ENCODE measurements at places on chromosomes 3 and 15. TPM values are rescaled to one million over a fixed set of nuclear protein-coding genes. Genes with fewer than 3 reads are reported as not detected.

DNA sequence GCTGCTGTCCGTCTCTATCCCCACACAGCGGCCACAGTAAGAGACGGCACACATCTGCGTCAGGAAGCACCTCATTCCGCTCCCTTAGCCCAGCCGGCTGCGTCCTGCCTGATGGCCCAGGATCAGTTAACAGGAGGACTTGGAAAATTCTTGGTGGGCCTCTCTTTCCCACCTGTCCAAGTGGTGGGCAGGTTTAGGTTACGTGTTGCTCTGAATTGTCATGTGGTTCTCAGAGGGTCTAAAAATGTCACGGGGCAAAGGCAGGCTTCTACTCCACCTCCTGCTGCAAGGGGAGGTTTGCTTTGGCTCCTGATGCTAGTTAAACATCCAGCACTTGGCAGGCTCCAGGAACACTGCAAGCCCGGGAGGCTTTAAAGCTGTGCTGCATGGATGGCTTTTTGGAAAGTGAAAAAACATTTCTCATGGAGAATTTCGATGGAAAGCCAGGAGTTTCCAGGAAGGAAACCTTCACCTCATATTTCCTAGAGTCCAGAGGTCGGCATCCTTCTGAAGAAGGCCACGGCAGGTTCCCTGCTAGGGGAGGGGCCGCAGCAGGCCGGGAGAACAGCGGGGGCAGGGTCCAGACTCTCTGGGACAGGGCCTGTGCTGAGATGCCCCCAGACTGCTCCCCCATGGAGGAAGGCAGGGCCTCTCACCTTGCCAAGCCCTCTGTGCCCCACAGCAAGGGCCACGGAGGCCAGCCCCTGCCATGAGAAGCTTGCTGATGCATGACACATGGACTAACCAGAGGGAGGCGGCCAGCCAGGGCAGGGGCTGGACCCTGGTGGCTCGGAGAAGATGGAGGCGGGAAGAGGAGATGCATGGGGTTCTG, 10.8 kb downstream of the CTSH start:
- H3K36me3 ChIP-seq = peaks cover 13% of the 10 kb centered on the region
- peaks cover 22% of the 10 kb centered on the region for H3K4me1 ChIP-seq
- DNase-seq = no peak
- no peaks in the 10 kb centered on the region for H3K27me3 ChIP-seq
- H3K4me3 ChIP-seq = no peak overlapping the region
- no peak overlapping the region for H3K27ac ChIP-seq

DNA sequence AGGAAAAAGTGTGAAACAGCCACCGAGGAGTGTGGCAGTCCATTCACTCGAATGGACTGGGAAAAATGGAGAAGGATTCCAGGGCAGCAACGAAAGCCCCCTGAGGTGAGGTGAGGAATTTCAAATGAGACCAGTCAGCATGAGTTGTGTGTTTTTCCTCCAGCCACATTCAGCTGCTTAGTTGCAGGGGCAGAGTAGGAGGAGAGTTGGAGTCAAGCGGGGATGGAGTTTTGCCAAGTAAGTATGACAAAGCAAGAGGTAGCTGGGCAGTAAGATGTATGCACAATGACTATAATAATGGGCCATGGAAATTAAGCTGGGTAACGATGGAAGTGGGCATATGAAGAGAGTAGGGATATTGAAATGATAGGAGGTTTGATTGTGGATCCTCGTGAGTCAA, 64.4 kb downstream of the CCDC54 start:
- no peak overlapping the region for H3K4me3 ChIP-seq
- no peaks in the 10 kb centered on the region for H3K4me1 ChIP-seq
- H3K36me3 ChIP-seq = no peaks in the 10 kb centered on the region
- no peak for DNase-seq
- H3K27me3 ChIP-seq = peaks cover 7% of the 10 kb centered on the region

- no peaks in the 10 kb centered on the region for H3K4me1 ChIP-seq
- DNase-seq = no peak
- H3K36me3 ChIP-seq = no peaks in the 10 kb centered on the region
- no peaks in the 10 kb centered on the region for H3K27me3 ChIP-seq
- no peak overlapping the region for H3K27ac ChIP-seq
Measured at GRCh38 chr3:182583545-182583944, 209.8 kb upstream of the ATP11B start.

DNA sequence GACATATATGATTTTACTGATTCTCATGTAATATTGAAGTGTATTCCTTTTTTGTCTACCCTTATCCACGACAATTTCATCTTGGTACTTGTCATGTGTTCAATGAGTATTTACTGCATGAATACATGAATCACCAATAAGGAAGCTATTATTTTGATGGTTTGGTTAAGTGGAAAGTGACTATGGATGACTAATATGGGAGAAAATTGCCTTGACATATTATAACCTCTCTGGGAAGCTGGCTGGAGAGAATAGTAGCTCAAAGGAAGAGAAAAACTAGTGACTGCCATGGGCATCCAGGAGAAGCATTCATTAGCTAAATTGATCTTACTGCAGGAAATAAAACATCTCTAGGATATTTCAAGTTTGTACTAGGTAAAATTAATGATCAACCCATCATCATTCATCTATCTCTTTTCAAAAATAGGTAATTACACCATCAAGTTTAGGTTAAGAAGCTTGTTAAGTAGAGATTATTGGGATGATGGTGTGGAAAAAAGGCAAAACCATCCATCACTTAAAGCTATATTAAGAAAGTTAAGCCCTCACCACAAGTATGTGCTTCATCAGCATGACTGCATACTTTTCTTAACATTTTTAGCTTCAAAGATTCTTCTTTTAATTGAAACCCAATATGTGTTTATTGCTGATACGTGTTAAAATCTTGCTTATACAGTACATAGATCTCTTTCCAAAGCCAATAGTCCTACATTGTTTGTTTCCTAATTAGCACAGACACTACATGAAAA, 455.2 kb upstream of the ARPP21 start:
- DNase-seq = no peak
- H3K36me3 ChIP-seq = no peaks in the 10 kb centered on the region
- H3K4me3 ChIP-seq = no peak overlapping the region
- H3K27me3 ChIP-seq = no peaks in the 10 kb centered on the region
- no peaks in the 10 kb centered on the region for H3K4me1 ChIP-seq

ESYT3 gene
- total RNA-seq = 0.19 TPM

Measured in activated naive CD8-positive, alpha-beta T cell treated with anti-CD3 and anti-CD28 coated beads, Interleukin-2, amount 10 ng/mL, durations not matched to agents 7 days and 5 days (primary cell).